Stimulated activated CD4-positive, alpha-beta T cell treated with anti-CD3 and anti-CD28 coated beads, Interleukin-1b, Interleukin-23, amount 100 ng/mL, for 4 hours (primary cell): ENCODE measurements at places on chromosomes 11 and 22.

DNA sequence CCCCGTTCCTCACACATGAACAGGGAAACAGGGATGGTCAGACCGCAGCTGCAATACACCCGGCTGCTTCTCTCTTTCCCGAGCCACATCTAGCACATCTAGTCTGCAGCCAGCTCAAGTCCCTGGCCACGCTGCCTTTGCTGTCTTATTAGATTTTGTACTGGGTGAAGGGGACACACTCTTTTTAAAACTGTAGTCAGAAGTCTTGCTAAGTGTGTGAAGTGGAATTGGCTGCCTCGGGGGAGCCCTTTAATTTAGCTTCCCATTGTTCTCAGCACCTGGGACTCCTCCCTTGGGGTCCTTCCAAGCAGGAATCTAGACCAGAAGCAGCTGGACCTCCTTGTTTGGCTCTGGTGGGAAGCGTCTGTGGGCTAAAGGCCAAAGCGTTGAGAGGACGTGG, 420.0 kb downstream of the CTTN start:
- DNase-seq = no peak

GRCh38 chr11:94423507-94423906, 22.3 kb upstream of the GPR83 start:
- no peak for DNase-seq

GRCh38 chr11:43504316-43504950, 145.7 kb downstream of the TTC17 start:
- no peak for DNase-seq

- no peak for DNase-seq
Measured at GRCh38 chr11:106424111-106424510, 346.6 kb downstream of the AASDHPPT start.

DNA sequence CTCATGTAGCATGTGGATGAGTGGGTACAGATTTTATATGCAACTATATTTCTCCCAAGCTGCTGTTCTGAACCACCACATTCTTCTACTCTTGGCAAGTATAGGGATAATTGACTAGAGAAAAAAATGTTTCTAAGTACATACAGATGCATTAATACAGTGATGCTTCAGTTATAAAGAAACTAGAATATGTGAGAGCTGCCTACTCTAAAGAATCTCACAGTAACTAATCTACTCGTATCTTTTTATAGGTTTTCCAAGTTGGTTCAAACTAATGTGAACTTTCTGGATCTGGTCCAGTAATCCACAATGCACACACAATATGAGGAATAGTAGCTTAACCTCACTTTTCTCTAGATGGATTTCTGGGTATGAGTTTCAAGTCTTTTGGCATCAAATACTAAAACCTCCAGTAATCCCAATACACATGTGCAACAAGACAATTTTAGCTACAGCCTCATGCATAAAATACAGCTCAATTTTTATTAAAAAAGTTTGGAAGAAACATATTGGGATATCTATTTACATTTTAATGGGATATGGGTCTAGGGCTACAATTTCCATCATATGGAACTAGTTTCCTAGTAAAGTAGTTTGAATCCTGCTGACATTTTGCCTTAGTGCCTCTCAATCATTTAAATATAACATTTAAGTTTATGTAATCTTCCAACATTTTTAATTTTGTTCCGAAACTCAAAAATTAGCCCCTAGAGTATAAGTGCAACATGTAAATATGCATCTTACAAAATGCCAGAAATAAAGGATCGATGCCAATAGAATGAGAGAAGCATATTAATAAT, 2209.7 kb downstream of the LRRC4C start:
- DNase-seq = no peak

DNA sequence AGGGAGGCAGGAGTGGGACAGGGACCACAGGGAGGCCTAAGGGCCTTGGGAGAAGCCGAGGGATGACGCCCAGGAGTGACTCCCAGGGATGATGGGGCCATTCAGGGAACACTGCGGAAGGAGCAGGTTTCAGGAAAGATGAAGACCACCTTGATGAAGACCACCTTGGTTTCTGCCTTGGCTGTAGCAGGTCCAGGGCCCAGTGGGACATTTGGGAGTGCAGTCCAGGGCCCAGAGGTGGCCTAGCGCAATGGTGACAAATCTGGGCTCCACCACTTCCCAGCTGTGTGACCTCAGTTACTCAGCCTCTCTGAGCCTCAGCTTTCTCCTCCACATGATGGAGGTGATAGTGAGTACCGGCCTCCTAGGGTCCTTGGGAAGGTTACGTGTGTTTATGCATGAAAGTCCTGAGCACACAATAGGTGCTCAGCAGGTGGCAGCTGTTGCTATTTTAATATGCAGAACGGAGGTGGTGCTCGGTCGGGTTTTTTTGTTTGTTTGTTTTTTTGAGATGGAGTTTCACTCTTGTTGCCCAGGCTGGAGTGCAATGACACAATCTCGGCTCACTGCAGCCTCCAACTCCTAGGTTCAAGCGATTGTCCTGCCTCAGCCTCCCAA, 770 bp downstream of the TSGA10IP start:
- no peak for DNase-seq

DNA sequence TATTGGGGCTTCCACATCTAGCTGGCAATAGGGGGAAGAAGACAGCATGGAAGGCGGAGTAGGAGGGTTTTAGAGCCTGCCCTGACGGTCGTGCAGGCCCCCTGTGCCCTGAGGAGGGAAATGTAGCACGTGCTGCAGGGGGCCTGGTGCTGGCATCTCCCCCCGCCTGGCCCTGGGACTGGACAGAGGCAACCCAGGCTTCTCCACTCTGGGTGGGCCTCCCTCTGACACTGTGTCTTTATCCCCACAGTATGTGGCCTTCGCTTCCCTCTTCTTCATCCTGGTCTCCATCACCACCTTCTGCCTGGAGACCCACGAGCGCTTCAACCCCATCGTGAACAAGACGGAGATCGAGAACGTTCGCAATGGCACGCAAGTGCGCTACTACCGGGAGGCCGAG, 36.8 kb downstream of the KCNC1 start:
- DNase-seq = no peak

DNA sequence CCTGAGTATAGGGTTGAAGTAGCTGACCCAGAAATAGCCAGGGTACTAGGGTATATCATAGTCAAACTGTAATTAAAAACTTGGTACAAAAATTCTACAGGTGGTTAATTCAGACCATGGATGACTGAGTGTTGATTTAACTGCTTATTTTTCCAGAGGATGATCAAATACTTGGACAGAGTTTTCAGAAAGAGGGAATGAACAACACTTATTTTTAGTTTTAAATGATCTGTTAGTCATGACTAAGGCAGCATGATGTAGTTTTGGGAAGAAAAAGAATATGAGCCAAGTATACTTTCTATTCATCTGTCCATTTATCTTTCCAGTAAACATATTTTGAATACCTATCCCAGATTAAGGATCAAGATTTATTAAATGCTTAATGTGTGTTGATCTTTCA, 19.8 kb upstream of the CCDC89 start:
- DNase-seq = no peak

- DNase-seq = no peak
Measured at GRCh38 chr11:126112547-126112946, 49.9 kb upstream of the CDON start.

DNA sequence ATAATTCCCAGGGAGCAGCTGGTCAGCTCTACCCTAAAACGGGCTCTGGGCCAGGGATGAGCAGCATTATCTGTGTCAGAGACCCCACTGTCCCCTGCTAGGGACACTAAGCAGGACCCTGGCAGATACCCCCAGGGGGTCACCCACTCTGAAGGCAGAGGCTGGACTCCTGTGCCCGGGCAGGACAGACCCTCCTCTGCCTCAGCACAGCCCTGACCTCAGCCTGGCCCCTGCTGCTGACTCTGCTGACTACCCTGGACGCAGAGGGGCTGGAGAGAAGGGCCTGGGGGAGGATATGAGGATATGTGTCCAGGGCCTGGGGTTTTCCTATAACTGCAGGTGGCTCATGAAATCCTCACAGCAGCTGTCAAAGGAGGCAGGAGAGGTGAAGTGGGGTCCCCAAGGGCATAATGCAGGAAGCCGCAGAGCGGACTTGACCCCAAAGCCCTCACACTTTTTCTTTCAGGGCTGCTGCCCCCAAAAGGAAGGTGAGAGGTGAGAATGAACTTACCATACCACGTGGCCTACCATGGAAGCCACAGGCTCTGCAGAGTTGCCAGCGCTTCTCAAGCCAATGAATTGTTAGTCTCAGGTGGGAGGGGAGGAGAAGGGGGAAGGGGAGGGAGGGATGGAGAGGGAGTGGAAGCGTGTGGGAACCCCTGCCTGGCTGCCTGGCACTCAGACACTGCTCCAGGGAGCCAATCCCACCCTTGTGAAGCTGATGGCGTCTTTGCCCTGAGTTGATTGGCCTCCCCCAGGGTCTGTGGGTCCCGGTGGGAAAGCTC, 76.7 kb upstream of the WNT11 start:
- DNase-seq = no peak

- DNase-seq = no peak
Measured at GRCh38 chr11:35765211-35765610, 102.6 kb downstream of the TRIM44 start.

DNA sequence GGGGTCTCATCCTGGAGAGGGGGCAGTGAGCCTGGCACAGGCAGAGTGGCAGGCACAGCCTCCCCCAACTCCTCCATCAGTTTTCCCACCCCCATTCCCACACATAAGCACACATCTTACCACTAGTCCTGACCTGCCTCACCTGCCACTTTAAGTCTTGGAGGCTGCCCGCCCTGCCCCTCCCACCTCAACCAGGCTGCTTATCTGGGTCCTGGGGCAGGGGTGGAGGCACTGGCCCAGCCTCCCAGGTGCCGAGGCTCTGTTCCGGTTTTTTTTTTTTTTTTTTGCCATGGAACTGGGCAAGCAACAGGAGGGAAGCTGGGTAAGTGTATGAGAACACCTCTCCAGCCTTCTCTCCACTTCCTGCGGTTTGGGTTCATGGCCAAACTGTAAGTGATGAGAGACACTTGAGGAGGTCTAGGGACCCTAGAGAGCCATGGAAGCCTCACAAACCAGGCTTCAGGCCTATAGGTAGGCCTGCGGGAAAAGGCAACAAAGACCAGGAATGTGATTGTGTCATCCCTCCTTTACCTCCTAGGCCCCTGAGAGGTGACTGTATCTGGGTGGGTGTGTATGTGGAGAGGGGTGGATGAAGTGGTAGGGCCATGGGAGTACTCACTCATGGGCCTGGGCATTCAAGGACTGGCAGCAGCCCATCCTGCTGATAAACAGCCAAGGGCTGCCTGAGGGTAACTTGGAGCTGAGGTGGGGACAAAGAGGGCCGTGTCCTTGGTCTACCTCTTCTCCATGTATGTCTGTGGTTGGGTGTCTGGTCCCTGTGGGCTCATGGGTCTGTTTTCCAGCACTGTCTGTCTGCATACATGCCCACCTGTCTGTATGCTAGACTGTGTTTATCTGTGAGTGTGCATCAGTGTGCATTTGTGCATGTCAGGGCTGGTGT, 22.6 kb downstream of the PHLDB1 start:
- DNase-seq = no peak

GRCh38 chr11:44761551-44761961, 34.8 kb downstream of the TSPAN18 start:
- DNase-seq = no peak

GRCh38 chr11:31995032-31995431, 95.8 kb upstream of the RCN1 start:
- no peak for DNase-seq

- no peak for DNase-seq
Measured at GRCh38 chr11:61910187-61911127, 6.9 kb downstream of the RAB3IL1 start.

GRCh38 chr22:50114221-50115021, 24.6 kb downstream of the MOV10L1 start:
- DNase-seq = no peak

DNA sequence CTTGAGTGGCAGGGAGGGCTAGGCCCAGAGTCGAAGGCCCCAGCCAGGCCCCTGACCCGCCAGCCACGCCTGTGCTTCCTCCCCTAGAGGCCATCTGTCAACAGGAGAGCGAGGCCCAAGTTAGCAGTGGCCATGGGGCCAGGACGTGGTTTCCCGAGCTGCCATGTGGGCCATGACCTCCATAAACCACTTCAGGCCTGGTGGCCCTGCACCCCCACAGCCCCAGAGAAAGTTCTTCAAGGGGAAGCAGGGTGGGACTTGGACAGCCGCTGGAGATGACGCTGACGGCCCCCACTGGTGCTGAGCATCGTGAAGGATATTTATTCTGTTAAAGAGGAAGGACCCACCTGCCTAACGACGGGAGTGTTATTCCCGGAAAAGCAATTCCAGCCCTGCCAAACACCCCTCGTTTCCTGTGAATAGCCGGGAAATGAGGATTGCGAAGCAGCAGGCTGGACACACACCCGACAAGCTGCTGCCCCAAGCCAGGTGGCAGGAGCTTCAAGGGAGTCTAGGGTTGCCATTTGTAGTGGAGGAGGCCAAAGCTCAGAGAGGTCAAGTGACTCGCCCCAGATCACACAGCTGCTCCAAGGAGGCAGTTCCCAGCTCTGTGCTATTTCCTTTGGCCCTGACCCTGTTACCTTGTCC, 12.8 kb downstream of the PRR5 start:
- no peak for DNase-seq

DNA sequence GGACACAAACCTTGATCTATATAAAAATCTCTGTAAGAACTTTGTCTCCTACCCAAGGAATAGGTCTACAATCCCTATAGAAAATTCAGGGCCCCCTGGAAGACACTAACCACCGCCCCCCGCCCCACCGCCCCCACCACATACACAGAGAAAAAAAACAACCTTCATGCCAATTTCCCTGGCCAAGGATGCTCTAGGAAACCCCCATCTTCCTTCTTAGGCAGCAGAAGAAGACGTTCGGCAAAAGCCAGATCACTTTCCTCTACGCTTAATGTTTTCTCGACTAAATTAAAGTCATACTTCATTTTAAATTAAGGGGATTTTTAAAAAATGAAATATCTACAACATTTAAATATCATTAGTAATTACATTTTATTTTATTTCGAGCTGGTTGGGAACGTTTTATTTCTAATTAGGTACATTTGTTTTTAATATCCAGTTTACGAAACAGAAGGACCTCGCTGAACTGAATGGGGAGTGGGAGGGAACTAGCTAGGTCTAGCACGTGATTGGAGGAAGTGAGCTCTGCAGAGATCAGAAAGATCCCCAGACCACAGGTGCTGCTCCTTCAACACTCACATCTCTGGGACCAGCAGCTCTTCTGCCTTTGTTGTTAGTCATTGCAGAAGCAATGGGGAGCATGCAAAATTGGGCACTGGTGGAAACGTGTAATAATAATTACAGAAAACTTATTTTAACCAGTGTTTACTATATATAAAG, 472.3 kb downstream of the MN1 start:
- DNase-seq = no peak

- no peak for DNase-seq
Measured at GRCh38 chr11:92595052-92595451, 370.4 kb downstream of the FAT3 start.

DNA sequence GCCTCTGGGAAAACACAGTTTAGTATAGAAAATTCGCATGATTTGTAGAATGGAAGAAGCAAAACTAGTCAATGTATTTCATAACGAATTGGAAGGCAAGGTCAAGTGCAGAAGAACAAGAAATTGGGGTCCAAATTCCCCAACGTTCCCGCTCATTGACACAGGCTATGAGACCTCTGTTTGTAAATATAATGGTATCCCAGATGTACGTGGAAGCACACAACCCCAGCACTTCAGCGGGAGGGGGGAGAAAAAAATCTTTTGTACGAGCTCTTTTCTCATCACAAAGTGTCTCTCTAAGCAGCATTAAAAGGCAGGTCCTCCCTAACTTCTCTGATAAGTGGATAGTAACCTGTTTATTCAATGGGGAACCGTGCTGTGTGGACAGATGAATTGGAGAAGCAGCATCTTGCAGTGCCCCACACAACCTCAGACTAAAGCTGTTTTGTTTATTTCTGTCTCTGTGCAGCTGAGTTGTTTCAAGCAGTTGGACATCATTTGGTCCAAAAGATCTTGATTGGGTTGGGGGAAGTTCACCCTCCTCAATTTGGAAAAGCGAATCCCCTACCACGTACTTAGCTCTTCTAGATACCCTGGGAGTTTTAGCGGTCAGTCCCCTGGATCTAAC, 1.1 kb upstream of the GAB2 start:
- DNase-seq = no peak
